ENCODE measurements at places on chromosomes 5 and 9.

DNA sequence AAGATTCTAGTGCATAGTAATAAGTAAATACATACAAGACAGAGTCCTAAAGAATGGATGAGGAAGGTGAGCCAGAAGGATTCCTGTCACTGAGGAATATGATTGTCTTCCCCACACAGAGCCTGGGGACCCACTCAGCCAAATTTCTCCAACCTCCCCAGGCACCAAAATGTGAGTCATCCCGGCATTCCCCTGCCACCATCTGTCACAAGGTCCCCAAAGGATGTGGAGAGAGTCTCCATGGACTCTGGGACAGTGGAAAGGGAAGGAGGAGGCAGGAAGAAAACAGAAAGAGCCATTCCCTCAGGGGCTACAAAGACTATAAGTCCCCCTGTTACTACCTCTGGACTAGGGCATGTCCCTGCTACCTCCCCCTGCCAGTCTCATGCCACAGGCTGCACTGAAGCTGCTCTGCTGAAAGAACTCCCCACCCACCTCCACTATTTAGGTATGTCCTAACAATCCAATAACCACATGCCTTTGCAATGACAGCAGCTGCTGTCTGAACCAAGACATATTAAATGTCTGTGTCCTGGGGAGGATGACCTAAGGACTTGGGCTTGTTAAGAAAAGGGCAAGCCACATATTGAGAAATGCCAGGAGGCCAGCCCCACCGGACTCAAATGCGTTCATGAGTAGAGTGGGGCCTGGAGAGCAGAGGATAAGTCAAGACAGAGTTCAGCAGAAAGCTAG lies 10.7 kb upstream of the OR5C1 start:
- no peak for DNase-seq

- no peak for DNase-seq
These were observed 29.5 kb upstream of the TGFBR1 start for GRCh38 chr9:99075246-99075912.

DNA sequence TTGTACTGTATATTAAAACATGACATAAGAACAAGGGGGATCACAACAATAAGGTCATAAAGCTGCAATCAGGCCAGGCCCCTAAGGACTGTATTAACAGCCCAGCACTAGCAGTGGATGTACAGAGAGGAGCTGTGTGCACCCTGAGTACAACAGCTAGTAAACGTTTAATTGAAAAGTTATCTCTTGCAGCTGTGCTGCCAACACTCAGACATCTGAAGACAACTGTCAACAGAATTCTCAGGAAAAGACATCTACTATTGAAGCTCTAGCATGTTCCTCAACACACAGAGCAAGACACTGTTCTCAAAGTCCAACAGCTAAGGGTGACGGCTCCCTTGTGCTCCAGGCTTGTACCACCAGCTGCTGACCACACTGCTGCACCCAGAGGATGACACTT lies 199.6 kb downstream of the DCP2 start:
- no peak for DNase-seq

- DNase-seq = no peak
These were observed 284.6 kb downstream of the MRPS30 start for GRCh38 chr5:45093377-45093776.

DNA sequence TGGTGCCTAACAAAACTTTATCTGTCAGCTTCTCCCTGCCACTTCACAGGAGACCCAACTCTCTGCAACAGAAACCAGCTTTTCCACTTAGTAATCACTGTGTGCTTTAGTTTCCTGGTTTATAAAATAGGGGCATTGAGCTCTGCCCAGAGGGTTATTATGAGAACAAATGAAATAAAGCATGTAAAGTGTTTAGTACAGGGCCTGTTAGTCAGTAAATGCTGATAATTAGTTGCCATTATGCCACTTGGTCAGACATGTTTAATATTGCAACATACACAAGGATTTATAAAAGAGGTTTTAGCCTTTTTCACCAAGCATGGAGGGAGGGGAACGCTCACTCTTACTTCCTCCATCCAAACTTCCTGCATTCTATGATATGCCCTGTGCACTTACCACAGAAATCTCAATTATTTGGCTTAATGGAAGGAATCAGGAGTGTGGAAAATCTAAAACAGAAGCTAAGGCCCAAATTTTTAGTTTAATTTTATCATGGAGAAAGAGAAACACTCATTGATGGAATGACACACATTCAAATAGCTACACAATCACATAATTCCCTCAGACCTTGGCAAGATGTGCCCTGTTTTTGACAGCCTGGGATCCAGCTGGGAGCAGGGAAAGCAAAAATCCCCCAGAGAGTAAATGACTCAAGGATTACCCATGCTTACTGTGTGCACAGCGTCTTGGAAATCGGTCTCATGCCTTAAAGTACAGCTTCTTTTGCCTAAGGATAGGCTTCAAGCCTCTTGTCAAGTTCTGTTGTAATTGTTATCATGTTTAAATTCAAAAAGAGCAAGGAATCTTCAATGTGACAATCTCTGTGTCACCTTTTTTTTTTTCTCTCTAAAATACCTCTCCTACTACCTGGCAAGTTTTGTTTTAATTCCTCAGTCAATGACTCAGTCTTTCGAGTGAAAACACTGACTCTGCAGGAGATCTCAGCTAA lies 34.0 kb downstream of the ZNF474 start:
- no peak for DNase-seq

DNA sequence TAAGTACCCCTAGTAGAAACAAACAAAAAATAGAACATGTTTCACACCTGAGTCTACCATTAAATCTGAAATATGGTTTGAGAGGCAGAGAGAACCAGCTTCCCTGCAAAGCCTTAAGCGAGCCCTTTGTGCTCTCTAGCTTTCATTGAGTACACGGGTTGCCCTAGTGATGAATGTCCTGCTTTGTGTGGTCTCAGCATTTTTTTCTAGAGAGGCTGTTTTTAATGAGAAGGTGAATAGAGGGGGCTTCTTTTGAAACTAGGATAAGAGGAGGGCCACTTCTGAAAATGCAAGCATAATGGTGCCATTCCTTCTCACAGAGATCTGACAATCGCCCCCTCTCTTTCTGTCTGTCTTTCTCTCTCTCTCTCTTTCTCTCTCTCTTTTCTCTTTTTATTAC lies 131.3 kb downstream of the MACIR start:
- DNase-seq = no peak

DNA sequence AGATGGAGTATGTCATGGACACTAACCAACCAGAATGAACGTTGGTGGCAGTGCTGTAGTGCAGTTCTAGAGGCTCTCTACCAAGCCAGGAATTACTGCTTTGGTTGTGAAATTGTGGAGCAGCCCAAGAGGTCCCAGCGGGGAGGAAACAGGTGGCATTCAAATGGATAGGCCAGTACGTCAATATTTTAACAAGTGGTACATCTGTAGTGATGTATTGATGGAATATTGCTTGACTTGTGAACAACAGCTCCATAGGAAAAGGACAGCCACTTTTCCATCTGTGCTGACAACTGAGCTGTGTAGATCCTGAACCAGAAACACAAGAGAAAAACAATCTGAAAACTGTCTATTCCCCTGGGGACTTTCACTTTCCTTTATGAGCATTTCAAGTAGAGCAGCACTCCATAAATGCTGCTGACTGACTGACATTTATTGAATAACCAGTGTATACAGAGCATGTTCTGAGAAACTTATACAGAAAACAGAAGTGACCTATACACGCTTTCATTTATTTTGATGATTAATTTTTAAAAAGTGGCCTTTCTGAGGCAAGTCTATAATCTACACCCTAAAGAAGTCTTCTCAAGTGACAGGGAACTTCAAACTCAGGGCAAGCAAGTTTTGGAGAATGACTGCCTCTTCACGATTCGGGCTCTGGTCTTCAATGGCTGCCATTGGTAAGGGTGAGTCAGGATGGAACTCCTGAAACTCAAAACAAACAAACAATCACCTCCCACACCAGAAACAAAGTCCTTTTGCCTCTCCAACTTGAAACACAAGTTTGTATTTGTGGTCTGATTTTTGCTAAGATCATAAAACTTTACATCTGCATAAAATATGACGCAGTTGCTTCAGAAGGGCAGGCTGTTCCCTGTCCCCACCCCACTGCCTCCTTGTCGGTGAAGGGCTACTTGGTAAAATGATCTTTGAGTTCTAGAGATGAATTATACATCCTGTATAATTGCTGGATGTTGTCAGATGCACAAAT lies 362.4 kb downstream of the NDUFS4 start:
- no peak for DNase-seq

GRCh38 chr9:135830496-135830895 lies 76.8 kb downstream of the CAMSAP1 start:
- DNase-seq = no peak

GRCh38 chr5:87099968-87100367 lies 167.7 kb upstream of the RASA1 start:
- DNase-seq = no peak

DNA sequence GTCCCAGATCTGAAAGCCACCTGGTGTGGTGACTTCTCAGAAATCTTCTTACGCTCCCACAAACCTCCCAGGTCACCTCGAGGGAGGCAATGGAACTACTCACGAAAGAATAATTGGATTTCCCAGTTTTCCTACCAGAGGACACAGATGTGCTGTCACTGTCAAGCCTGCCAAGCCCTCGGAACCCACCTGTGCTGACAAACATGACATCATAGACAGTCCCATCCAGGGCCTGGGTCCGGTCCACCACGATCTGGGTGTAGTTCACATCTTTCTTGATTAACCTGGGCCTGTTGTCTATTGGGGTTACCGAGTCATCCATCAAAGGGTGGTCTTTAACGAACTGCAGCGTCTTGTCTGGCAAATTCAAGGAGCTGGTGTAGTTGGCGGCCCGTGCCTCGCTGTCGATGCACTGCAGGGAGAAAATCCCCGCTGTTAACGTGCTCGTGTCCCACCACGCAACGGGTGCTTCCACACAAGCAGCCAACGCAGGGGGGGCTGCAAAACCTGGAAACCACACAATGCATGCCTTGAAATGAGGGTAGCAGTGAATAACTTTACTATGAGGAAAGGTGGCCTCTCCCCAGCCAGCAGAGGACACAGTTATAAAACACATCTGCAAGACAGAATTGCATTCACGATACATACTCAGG lies 69.0 kb downstream of the SECISBP2 start:
- no peak for DNase-seq

DNA sequence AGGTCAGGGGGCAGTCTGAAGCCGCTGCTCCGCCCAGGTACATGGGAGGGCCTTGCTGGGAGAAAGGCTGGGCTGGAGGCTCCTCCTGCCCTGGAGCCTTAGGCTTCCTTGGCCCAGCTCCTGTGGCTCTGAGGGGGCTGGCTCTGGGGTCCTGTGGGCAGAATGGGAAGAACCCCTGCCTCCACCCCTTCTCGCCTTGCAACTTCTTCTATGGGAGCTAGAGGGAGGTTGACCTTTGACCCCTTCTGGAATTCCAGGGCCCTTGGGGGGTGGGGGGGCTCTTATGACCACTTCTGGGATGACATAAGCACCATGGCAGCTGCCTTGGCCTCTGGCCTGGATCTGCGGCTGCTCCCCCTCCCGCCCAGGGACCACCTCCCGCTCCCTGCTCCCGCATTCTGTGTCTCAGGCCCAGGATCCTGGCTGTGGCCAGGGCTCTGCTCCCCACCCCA lies 32.2 kb downstream of the IER5L start:
- no peak for DNase-seq

GRCh38 chr5:149345147-149345891 lies at the start of gene GRPEL2:
TSS of gene GRPEL2 (plus strand) at chr5:149345499. CDS start at chr5:149345540, 41 bp downstream.
- peak; percentile 91 for DNase-seq

DNA sequence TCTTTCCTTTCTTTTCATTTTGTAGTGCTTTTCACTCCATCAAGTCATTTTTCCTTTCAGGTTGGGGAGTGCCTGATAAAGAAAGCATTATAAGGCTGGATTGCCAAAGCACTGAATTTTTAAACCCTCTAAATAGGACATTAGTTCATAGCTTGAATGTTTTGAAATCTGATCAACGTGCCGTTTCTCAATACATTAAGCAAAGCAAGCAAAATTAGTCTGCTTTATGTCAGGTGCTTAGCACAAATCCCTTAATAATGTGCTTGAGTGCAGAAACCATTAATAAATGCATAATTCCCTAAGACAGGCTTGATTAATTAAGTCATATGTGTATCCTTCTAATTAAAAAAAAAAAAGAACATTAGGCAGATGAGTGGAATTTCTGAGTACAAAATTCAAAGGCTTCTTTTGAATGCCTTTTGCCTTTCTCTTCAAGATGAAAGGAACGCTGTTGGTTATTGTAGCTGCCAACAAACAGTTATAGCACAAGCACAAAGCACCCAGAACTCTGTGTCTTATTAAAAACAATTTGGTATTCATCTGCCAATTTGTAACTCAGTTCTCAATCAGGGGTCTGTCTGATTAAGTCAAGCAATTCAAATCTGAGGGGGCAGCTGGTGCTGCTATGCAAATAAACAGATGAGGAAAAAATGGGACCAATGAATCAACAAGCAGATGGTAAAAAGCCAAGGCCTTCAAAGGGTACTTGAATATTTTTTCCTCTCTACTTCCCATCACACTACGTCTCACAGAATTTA lies 233.7 kb downstream of the TLE1 start:
- DNase-seq = no peak

- DNase-seq = no peak
These were observed 130.3 kb downstream of the SEMA5A start for GRCh38 chr5:9415566-9415965.

GRCh38 chr5:73793911-73794310 lies 167.9 kb downstream of the ARHGEF28 start:
- no peak for DNase-seq

- DNase-seq = no peak
These were observed 265.7 kb upstream of the KLF4 start for GRCh38 chr9:107755246-107755645.

DNA sequence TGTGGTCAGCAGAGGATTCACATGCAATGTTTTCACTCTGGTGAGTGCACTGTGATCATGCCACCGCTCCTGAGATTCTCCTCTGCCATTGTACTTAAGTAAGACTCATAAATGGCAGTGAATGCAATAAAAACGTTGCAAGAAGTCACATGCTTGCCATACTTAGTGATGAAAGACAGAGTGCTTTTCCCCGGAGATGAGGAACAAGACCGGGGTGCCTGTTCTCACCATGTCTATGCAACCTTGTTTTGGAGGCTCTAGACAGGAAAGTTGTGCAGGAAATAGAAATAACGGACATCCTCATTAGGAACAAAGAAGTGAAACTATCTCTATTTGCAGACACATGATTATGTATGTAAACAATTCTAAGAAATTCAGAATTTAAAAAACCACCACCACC lies 84.7 kb upstream of the IRX2 start:
- no peak for DNase-seq

DNA sequence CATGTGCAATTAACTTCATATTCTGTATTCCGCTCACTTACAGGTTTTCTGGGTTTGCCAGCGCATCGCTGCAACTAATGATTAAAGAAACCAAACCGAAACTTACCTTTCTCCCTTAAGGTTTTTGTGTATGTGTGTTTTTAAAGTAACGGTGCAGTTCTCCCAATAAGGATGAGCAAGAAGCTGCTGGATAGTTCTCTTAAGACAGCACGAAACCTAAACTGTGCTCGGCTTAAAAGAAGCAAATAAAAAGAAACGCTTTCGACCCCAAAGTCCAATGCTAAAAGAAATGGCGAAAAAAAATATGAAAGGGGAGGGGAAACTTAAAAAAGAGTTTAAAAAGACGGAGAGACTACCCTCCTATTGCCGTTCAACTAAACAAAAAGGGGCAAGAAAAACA lies 340 bp downstream of the ELAVL2 start:
- DNase-seq = no peak

GRCh38 chr5:75648712-75649111 lies 37.5 kb downstream of the ANKDD1B start:
- no peak for DNase-seq

- DNase-seq = no peak
These were observed 355.1 kb upstream of the GRIA1 start for GRCh38 chr5:153135411-153135810.

Measured in CD4-positive, alpha-beta T cell treated with Interleukin-12 subunit alpha and Interleukin-12 subunit beta, for 1 hour (primary cell).